B cell (primary cell): ENCODE measurements at places on chromosomes 6 and 20. TPM values are rescaled to one million over a fixed set of nuclear protein-coding genes. Genes with fewer than 3 reads are reported as not detected.

ANGPT4 gene
- not detected in 2 replicates for polyA plus RNA-seq

UBD gene
- not detected in 2 replicates for polyA plus RNA-seq

IRAK1BP1 gene
- polyA plus RNA-seq, result 0.97 and 2.3 TPM in 2 replicates

EEF1A2 gene
- polyA plus RNA-seq, result 2.4 and 2.9 TPM in 2 replicates

PSORS1C2 gene
- not detected in 2 replicates for polyA plus RNA-seq

DNA sequence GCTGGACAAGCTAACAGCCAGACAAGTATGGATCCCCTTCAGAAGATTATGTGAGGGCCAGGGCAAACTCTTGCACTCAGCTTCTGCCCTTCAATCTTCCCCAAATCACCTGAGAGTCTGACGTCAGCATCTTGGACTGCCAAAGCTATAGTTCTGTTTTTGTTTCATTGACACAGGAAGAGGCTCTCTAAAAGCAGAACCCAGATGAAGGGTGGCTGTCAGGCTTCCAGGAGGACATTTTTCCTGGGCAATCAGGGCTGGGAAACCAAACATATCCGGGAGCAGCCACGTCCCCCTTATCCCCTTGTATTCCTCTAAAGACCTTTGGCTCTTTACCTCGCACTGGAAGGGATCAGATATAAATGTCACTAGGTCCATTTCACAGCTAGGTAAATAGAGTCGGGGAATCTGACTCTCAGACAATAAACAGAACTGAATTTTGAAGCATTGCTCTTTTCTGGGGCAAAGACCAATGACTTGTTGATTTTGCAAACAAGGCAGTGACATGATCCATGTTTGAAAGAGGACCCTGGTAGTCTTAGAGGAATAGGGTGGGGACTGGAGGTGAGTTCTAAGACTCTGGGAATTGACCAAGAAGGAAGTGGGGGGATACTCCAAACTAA, 13.3 kb downstream of the MAFB start:
- no peak for DNase-seq
- peaks cover under 1% of the 10 kb centered on the region for H3K27me3 ChIP-seq
- H3K4me1 ChIP-seq, result no peaks in the 10 kb centered on the region
- H3K36me3 ChIP-seq, result no peaks in the 10 kb centered on the region
- H3K4me3 ChIP-seq, result no peak overlapping the region
- no peak overlapping the region for H3K27ac ChIP-seq

GRCh38 chr6:25620391-25620790, 31.6 kb upstream of the SCGN start:
- no peaks in the 10 kb centered on the region for H3K36me3 ChIP-seq
- DNase-seq, result no peak
- no peak overlapping the region for H3K4me3 ChIP-seq
- peaks cover 5% of the 10 kb centered on the region for H3K4me1 ChIP-seq
- H3K27ac ChIP-seq, result no peak overlapping the region

- no peak for DNase-seq
- H3K27me3 ChIP-seq, result no peaks in the 10 kb centered on the region
- H3K27ac ChIP-seq, result no peak overlapping the region
- H3K4me1 ChIP-seq, result no peaks in the 10 kb centered on the region
- H3K36me3 ChIP-seq, result no peaks in the 10 kb centered on the region
These were observed 564.4 kb downstream of the HAO1 start for GRCh38 chr20:7375905-7376304.

- DNase-seq, result no peak
- H3K4me1 ChIP-seq, result no peaks in the 10 kb centered on the region
- no peaks in the 10 kb centered on the region for H3K36me3 ChIP-seq
- H3K27ac ChIP-seq, result no peak overlapping the region
- H3K27me3 ChIP-seq, result no peaks in the 10 kb centered on the region
These were observed 174.3 kb downstream of the CDKAL1 start for GRCh38 chr6:20708367-20709124.

- H3K36me3 ChIP-seq, result no peaks in the 10 kb centered on the region
- no peak for DNase-seq
- H3K27ac ChIP-seq, result no peak overlapping the region
- no peak overlapping the region for H3K4me3 ChIP-seq
These were observed 123.5 kb downstream of the GRM4 start for GRCh38 chr6:34022250-34022872.

DNA sequence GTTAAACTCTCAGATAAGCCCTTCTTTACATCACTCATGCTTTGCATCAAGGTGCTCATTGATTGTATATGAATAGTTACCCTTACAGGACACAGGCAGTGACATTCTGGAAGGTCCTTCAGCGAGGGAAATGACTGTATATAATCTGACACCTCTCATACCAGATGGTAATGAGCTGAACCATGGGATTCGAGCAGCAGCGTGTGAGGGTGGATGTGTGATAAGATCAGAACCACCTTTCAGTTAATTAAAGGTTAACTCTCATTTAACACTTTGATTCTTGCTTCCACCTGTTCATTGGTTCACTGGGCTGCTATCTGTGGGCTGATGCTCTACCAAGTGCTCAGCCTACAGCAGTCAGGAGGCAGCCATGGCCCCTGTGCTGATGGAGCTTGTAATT, 24.2 kb downstream of the NEDD9 start:
- peaks cover 3% of the 10 kb centered on the region for H3K36me3 ChIP-seq
- peaks cover 12% of the 10 kb centered on the region for H3K4me1 ChIP-seq
- H3K27ac ChIP-seq, result no peak overlapping the region
- H3K27me3 ChIP-seq, result no peaks in the 10 kb centered on the region

GRCh38 chr6:71474942-71475341, 186.3 kb downstream of the OGFRL1 start:
- H3K4me1 ChIP-seq, result no peaks in the 10 kb centered on the region
- no peak overlapping the region for H3K27ac ChIP-seq
- H3K4me3 ChIP-seq, result no peak overlapping the region

GRCh38 chr6:16292942-16293341, 54.6 kb downstream of the GMPR start:
- DNase-seq, result no peak
- no peaks in the 10 kb centered on the region for H3K4me1 ChIP-seq
- no peaks in the 10 kb centered on the region for H3K27me3 ChIP-seq
- no peak overlapping the region for H3K27ac ChIP-seq
- H3K4me3 ChIP-seq, result no peak overlapping the region

DNA sequence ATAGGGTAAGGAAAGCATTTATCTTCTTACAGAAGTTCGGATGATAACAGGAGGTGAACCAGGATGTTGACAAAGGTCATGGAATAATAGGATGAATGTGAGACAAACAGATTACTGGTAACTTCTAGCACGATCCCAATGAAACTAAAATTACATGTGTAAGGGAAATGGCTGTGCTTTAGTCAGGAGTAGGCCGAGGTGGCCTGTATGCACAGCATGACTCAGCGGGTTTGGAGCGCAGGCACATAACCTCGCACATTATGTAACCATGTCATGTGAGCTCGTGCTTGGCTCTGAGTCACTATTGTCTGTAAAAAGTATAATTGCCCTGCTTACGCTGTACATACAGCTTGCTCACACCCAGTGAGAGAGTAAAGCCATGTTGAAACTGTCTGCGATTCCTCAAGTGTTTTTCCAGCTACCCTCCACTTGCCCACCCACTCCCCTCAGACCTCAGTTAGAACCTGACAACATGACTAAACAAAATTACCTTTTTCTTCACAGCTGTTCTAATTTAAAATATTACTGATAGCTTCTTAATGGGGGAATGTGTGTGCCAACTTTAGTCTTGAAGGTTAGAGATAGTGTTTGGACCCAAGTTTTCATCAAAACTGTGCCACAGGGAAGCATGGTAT, 8.2 kb downstream of the CYB5R4 start:
- H3K4me3 ChIP-seq, result no peak overlapping the region
- peaks cover 2% of the 10 kb centered on the region for H3K4me1 ChIP-seq
- DNase-seq, result peak; percentile 54
- no peak overlapping the region for H3K27ac ChIP-seq
- H3K27me3 ChIP-seq, result no peaks in the 10 kb centered on the region

DNA sequence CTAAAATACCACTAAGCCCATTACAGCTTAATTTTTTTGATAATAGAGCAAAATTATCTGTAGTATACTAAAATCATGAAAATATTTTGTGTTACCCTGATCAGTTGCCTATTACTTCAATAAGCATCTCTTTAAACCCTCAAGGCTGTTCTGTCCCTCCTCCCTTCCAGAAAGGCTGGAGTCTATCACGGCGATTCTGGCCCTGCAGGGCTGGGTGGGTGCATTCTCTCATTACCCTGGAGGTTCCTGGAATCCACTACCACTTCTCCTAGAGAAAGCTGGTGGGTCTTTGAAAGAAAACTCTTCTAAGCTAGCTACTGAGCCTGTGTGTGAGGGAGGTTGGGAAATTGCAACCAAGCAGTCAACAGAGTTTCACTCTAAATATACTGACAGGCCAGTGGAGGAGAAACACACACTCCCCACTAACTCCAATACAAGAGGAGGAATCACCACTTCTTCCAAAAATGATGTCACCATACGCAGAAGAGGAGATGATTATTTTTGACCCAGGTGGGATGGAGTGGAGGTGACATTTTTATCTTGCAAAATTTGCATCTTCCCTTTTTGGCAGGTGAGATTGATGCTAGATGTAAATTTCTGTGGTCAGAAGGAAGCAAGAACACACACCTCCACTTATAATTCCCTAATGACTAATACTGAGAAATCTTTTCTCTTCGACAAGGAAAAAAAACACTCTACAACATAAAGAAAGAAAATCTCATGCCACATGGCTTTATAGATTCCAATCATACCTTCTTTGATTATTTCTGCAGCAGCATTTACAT, 182.3 kb upstream of the PHACTR1 start:
- H3K27me3 ChIP-seq, result peaks cover 6% of the 10 kb centered on the region
- H3K27ac ChIP-seq, result no peak overlapping the region
- no peak for DNase-seq
- no peaks in the 10 kb centered on the region for H3K36me3 ChIP-seq
- no peaks in the 10 kb centered on the region for H3K4me1 ChIP-seq
- H3K4me3 ChIP-seq, result no peak overlapping the region

GRCh38 chr20:34986311-34987287, 30.9 kb downstream of the MYH7B start:
- no peaks in the 10 kb centered on the region for H3K36me3 ChIP-seq
- H3K4me3 ChIP-seq, result no peak overlapping the region
- no peak overlapping the region for H3K27ac ChIP-seq
- H3K4me1 ChIP-seq, result no peaks in the 10 kb centered on the region
